ENCODE measurements at places on chromosomes 7 and 10.

- peak; percentile 74 for DNase-seq
Measured at GRCh38 chr7:64574540-64575099, 11.7 kb upstream of the ZNF680 start.

GRCh38 chr7:156496363-156496769 is 144.2 kb upstream of the RNF32 start:
- no peak for DNase-seq

GRCh38 chr10:98485959-98486358 is 39.2 kb upstream of the HPS1 start:
- DNase-seq = no peak

GRCh38 chr10:58457761-58458616 is 54.7 kb upstream of the BICC1 start:
- DNase-seq = no peak

GRCh38 chr10:81871558-81871957 is 3.4 kb upstream of the NRG3 start:
- DNase-seq = no peak

- no peak for DNase-seq
Measured at GRCh38 chr10:78815702-78816334, 252.9 kb upstream of the ZMIZ1 start.

DNA sequence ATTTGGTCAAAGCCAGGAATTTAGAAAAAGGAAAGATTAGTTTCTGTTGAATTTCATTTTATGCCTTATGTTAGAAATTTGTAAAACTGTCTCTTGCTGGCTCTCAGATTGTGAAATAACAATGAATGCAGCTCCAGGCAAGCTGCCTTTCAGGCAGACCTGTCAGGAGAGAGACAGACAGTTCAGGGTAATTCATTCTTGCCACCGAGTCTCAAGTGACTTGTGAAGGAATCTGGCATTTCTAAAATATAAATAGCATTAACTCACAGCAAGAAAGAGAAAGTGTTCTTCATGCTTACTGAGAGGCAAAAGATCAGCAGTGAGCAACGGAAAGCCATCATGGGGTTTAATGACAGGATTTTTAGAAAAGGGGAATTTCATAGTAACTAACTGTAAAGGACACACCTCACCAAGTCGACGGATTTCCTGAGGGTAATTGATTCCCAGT is 442.3 kb upstream of the AKR1E2 start:
- DNase-seq = no peak

DNA sequence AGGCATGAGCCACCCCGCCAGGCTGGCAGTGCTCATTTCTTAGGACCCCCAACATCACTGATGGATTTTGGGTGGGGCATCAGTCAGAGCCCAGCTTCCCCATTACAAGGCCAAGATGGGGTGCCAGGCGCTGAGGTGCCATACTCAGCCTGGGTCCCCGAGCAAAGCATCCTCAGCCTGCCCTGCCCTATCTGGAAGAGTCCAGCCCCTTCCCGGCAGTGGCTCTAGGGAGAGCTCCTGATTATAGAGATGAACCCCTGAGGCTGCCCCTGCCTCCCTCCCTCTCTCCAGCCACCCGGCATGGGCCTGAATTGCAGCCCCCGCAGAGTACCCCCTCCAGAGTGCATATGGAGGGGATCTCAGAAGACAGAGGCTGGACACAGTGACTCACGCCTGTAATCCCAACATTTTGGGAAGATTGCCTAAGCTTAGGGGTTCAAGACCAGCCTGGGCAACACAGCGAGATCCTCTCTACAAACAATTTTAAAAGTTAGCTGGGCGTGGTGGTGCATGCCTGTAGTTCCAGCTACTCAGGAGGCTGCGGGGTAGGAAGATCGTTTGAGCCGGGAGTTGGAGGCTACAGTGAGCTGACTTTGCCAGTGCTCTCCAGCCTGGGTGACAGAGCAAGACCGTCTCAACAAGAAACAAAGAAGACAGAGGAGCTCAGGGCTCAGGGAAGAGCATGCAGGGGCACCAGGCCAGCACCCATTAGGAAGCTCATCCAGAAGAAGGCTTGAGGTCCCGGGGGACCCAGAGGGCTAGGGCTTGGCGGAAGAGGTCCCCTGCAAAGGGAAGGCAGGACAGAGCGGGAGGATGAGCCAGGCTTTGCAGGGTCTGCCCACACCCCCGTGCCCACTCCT is 13.3 kb downstream of the LAT2 start:
- DNase-seq = no peak

GRCh38 chr7:139673230-139673629 is 104.6 kb downstream of the HIPK2 start:
- no peak for DNase-seq

GRCh38 chr10:119252470-119253151 is 45.2 kb downstream of the GRK5 start:
- DNase-seq = no peak

DNA sequence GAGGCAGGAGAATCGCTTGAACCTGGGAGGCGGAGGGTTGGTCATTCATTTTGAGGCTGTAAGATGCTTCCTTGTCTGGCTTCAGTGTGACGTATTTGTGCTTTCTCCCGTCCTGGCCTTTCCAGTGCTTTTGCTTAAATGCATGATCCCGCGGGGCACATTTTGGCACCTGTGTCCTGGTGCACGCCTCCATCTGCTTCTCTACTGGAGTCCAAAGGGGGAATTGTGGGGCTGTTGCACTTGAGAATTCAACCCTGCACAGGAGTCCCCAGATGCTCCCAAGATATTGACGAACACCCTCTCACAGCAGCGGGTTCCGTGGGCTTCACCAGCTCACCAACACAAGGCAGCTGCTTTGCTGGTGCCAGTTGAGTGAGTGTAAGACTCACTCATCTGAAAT is 10.3 kb upstream of the LRRC27 start:
- DNase-seq = no peak

Measured in left forelimb (tissue), 1 donor.